Frontal cortex (tissue), 4 donors: ENCODE measurements at places on chromosomes 12 and 14.
A peak's percentile ranks its signal among the peaks of the same experiment; 100 is the strongest.

- DNase-seq: no peak
These were observed 23.2 kb upstream of the KIF26A start for GRCh38 chr14:104115131-104115600.

DNA sequence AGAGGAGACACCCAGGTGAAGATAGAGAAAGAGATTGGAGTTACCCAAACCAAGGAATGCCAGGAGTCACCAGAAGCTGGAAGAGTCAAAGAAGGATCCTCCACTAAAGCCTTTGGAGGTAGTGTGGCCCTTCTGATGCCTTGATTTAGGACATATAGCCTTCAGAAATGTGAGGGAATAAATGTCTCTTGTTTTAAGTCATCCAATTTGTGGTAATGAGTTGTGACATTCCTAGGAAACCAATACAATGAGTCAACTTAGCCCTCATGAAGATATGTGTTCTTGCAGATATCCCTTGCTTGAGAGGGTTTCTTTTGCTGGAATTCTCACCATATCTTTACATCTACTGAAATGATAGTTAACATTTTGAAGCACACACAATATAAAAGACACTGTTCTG is 58.8 kb downstream of the CCER1 start:
- no peak for DNase-seq

DNA sequence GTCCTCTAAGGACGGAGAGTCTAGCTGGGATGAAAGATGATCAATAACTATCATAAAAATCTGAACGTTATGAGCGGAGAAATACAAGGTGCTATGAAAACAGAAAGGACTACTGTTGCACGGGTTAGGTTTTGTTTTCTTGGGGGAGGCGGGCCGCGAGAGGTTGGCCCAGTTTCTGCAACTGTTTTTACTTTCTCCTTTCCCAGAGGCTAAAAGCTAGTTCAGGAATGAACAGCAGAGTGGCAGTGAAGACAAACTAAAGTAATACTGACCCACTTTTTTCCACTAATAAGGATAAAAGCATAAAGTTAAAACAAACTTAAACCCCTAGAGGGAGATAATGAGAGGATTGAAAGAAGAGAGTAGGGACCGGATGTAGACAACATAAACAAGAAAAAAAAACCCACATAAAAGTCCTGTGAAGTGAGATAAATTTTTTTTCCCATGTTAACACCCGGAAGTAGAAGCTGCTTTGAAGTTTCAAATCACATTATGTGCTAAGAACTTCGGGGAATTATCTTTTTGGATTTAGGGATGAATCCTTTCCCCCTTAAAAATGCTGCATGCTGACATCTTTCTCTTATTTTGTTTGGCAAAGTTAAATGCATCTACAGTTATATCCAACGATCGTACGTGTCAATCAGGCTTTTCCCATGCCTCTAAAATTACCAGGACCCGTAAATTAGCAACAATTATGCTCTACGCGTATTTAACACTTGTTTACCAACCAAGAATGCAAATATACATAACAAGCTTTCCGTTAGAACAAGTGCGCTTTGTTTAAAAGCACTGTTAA is 1.0 kb upstream of the CDK17 start:
- peak; percentile 45 for DNase-seq

DNA sequence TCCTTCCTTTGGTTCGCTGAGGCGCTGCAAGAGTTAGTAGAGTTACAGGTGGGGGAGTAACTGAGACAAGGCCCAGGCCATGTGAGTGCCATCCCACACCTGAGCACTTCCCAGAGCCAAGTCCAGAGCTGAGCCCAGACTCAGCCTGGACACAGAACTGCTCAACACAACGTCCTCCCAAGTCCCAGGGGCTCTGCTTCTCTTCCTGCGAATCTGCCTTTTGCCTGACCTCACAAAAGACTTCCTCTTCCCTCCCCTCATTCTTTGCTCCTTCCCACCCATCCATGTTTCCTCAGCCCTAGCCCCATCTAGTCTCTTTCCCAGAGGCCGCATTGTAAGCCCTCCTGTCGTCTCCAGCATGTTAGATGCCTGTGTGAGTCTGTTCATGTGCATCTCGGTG is 16.6 kb upstream of the MCRS1 start:
- no peak for DNase-seq

GRCh38 chr12:131232036-131232435 is 278.3 kb downstream of the ADGRD1 start:
- DNase-seq: no peak

DNA sequence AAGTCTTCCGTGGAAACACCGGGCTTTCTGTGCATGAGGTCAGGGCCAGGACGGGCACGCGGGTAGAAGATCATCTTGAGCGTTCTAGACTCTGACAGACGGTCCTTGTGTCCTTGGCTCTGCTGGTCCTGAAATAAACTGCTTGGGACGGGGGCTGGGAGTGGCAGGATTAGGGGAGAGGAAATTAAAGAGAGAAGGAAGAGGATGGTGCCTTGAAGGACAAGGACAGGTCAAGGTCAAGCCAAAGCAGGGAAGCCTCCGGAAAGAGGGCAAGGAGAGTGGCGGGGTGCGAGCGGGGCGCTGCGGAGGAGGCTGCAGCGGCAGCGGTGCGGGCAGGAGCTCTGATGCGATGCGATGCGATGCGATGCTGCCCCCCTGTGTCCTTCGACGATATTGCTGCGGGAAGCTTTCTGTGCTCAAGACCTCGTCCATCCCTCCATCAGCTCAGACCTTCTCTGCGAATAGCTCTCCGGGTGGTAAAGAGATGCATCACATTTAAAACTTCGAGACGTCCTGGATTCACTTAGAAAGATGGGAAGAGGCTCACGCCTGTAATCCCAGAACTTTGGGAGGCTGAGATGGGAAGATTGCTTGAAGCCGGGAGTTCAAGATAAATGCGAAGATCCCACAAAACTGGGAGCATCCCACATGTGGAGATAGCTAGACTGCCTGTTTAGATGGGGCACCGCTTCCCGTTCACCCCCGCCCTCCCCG is 110.1 kb upstream of the TMEM132D start:
- peak; percentile 70 for DNase-seq

DNA sequence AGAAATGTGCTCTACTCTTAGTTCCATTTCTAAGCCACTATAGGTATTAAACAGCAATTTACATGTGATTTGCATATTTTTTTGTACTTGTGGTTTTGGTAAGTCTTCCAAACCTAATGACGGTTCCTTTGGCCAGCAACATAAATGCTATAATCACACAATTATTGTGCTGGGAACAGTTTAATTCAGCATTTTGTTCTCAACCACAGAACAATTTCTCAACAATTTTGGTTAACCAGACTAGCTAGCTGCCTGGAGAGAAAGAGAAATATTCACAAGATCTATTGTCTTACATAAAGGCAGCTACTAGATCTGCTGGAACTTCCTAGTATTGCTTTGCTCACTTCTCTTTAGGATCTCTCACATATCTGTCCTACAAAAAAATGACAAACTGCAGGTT is 265.3 kb downstream of the SOX5 start:
- DNase-seq: no peak

- DNase-seq: no peak
These were observed 131.0 kb upstream of the TMTC2 start for GRCh38 chr12:82555699-82556098.

GRCh38 chr14:68771631-68772030 is 21.2 kb downstream of the ZFP36L1 start:
- no peak for DNase-seq

GRCh38 chr12:122965321-122965751 is 927 bp downstream of the ABCB9 start:
- no peak for DNase-seq

DNA sequence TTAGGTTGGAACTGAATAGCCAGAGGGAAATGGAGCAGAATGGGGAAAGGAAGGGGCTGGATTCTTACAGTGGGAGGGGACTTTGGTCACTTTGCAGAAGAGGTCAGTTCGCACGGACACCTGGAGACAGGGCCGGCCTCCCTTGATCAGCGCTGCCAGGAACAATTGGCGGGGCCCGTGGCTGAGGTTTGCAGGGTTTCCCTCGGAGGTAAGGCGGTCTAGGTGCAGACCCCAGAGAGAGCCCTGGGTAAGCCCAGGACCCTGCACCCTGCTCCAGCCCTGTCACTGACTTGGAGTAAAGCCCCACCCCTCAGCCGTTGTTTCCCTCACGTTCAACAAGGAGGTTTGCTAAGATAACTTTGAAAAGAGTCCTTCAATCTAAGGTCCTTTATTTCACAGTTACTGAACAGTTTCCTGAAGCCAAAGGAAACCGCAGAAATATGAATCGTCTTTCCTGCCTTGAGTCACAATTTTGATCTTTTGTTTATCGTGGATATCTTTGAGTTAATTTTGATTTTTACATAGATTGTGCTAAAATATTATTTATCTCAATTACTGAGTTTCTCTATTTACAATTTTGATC is 231.4 kb upstream of the RTL1 start:
- no peak for DNase-seq

GRCh38 chr14:35202195-35202594 is 79.8 kb downstream of the PRORP start:
- DNase-seq: no peak

DNA sequence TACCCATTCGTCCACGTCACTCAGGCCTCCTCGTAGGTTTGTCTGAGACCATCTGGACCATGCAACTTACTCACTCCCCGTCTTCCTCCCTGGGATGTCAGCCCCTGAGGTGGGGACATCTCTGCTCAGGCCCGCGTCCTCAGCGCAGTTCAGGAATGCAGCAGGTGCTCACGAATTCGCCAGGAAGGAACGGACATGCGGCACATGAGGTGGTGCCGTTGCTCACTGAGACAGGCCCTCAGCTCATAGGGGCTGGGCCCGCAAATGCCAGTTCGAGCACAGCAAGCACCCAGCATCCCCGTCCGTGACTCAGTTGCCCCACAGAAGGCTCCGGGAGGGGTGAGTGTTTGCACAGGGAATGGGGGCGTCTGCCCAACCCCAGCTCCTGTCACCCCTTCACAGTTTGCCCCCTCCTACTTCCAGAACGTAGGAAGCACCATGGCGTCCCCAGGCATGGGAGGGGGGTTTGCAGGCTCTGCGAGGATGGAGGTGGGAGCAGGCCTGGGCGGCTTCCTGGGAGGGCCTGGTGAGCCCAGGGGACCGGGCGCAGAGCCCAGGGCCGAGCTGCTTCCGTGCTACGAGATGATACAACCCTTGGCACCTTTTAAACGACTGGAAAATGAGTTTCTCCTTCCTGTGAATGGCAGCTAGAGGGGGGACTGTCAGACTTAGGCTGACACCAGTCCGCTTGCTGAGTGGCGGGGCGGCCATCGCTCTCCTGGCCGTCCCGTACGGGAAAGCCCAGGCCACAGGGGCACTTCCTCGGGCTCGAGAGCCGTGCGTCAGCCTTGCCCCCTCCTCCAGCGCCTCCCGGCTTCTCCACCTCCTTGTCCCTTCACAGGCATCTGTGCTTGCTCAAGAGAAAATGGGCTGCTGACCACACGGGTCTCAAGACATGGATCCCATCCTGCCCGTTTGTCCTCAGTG is 6.9 kb downstream of the GALNT9 start:
- no peak for DNase-seq

DNA sequence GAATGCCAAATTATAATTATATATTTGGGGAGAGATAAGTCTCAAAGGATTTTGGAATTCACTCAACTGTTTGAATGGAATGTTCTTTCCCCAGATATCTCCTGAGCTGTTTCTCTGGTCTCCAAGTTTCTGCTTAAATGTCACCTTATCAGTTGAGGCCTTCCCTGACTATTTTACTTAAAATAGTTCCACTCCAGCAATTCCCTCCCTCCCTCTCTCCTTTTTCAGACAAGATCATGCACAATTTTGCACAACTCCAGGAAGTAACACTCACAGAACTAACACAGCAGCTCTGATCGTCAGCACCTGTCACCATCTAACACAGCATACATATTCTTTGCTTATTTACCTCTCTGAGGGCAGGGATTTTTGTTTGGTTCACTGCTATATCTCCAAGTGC is 12.5 kb downstream of the BTG1 start:
- DNase-seq: no peak

- DNase-seq: no peak
These were observed 8.1 kb downstream of the LPAR5 start for GRCh38 chr12:6627616-6628015.

- DNase-seq: no peak
These were observed 12.7 kb upstream of the DCP1B start for GRCh38 chr12:2016862-2017545.

- no peak for DNase-seq
These were observed 17.9 kb upstream of the KRT86 start for GRCh38 chr12:52256584-52256935.

GRCh38 chr12:89701606-89702206 is 6.9 kb downstream of the ATP2B1 start:
- no peak for DNase-seq
